Stimulated activated CD8-positive, alpha-beta memory T cell treated with anti-CD3 and anti-CD28 coated beads, Interleukin-15, amount 100 ng/mL, for 1 hour (primary cell): ENCODE measurements at places on chromosomes 1 and 21.
A peak's percentile ranks its signal among the peaks of the same experiment; 100 is the strongest.

- no peak for DNase-seq
These were observed 12.9 kb downstream of the PI4KB start for GRCh38 chr1:151314137-151314875.

GRCh38 chr1:180598333-180598974 lies 33.4 kb upstream of the XPR1 start:
- no peak for DNase-seq

GRCh38 chr1:241944300-241944699 lies 13.3 kb upstream of the BECN2 start:
- no peak for DNase-seq

DNA sequence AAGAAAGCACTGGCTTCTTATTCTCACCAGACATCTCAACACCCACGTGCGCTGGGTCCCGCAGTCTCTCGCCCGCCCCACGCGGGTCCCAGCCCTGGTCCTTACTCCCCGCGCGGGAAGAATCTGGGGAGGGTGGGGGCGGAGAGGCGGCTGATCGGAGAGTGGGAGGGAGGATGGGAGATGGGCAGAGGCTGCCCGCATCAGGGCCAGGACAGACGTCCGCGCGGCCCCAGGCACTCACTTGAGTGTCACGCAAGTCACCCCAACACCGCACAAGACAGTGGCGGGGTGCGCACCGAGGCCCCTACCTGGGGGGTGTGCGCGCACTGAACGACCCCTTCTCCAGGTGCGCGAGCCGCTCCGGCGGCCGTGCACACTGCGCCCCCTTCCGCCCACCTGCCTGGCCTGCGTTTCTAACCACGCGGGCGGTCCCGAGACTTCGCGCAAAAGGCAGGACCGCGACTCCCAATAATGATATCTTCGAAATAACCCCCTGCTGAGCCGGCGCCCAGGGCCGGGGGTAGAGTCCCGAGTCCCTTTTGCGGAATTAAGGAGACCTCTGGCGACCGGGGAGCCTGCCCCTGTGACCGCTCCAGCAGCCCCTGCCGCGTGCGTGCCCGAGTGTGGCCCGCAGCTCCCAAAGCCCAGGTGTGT lies 6.0 kb upstream of the SIM2 start:
- DNase-seq, result no peak

- no peak for DNase-seq
These were observed 75.4 kb downstream of the VWA5B1 start for GRCh38 chr1:20366056-20366462.

DNA sequence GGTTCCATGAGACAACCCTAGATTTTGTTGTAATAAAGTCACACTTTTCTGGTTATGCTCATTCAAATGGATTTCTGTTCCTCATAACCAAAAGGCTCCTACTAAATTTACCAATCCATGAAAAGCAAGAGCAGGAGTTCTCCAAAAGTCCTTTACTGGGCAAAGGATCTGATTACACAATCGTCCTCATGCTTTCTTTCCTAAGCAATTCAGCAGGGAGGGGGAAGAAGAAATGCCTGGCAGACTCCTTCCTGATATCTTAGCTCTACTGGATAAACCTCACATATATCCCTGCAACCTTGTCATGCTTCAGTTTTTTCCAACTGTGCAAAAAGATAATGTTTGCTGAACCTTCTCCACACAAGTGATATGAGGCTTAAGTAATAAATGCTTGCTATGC lies 67.6 kb upstream of the GUCA2B start:
- DNase-seq, result no peak

- DNase-seq, result no peak
These were observed 135.1 kb upstream of the MROH9 start for GRCh38 chr1:170800265-170800664.

GRCh38 chr1:228500143-228500734 lies 13.1 kb downstream of the RNF187 start:
- no peak for DNase-seq

- DNase-seq, result no peak
These were observed 7.8 kb upstream of the SRRM1 start for GRCh38 chr1:24635195-24635843.

DNA sequence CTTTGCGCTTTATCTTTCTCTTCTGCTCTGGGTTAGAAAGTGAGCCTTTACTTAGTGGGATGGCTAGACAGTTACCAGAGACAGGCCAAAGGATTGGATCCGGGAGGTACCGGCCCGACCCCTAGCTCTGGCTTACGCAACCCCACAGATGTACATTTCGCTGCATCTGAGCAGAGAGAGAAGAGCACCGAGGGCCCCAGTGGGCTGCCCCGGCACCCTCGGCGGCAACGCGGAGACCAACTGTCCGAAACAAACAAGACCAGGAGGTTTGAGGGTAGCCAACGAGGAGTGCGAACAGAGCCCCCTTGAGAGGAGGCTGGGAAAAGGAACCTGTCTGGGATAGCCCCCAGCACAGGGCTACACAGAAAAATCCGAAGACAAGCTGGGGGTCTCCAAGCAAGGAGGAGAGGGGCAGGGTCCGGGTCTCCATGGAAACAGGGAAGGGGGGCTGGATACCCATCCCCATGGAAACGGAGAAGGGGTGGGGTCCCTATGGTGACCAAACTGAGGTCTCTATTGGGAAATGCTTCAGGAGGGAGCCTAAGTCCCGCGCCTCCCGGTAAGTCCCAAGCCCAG lies 373 bp downstream of the MTF1 start:
- peak; percentile 1 for DNase-seq

DNA sequence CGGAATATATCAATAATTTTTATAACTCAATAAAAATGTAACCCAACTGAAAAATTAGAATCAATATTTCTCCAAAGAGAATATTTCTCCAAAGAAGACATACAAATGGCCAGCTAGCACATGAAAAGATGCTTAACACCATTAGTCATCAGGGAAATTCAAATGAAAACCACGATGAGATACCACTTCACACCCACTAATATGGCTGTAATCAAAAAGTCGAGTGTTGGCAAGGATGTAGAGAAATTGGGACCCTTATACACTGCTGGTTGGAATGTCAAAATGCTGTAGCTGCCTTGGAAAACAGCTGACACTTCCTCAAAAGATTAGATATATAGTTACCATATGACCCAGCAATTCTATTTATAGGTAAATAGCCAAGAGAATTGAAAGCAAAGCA lies 133.0 kb downstream of the GPR52 start:
- no peak for DNase-seq

- DNase-seq, result no peak
These were observed 40.6 kb downstream of the DRAM2 start for GRCh38 chr1:111099289-111099688.

GRCh38 chr21:44350773-44351481 lies 2.5 kb upstream of the TRPM2 start:
- DNase-seq, result no peak

GRCh38 chr1:172719694-172720138 lies 60.8 kb downstream of the FASLG start:
- DNase-seq, result no peak

DNA sequence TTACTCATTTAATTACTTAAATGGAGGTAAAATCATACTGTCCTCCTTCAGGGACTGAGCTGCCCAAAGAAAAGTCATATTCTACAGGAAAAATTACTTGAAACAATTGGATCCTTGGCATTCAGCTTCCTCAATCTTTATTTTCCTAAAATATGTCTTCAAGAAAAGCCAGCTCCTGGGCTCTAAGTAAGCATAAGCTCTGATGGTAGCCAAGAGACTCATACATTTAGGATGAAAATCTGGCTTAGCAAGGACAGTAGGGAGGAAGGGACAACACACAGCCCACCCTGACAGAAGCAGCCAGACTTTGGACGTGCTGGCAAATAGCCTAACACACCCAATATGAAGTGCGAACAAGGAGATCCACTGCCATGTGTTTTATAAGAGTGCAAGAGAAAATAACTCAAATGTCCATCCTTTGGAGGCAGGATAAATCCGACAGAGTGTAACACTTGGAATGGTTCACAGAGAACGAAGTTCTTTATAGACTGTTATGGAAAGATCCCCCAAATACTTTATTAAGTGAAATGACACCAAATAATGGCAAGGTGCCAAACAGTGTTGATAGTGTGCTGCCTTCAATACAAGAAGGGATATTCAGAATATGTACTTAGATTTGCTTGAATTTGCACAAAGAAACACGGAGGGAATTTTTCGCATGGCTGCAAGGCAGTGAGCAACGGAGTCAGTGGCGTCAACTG lies 14.1 kb downstream of the CAPN8 start:
- no peak for DNase-seq

DNA sequence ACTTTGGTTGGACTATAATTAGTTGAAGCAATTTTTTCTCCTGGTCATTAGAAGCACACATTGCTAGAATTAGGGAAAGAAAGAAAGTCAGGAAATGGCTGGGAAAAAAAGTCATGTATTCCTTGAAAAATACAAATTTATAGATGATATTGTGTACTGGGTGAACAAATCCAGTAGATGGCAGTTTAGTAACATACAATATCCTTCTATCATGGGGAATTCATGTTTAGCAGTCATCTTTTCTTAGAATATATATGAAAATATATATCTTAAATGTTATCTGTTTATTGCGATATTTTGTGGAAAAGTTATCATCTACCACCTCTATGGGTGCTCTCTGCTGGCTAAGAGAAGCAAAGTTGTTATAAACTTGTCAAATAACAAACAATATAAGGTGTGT lies 13.1 kb upstream of the ZRANB2 start:
- no peak for DNase-seq

DNA sequence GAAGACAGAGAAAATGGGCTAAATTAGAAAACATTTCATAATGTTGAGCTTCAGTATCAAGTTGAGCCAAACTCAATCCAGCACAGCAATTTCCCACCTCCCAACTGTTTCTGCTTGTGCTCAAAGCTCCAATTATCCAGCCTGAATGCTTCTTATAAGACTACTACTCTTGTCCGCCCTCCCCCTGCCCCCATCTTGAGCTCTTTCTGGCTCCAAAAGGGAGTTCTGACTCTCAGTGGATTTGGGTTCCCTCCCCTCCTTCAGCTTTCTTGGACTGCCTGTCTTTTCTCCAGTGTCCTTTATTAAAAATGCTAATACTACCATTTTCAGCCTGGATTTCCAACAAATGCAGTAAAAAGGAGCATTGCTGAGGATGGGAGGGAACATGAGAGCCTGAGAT lies 174.8 kb downstream of the ASTN1 start:
- DNase-seq, result no peak
